Left lung (tissue), 14 donors: ENCODE measurements at places on chromosomes 16 and 17. TPM values are rescaled to one million over a fixed set of nuclear protein-coding genes. Genes with fewer than 3 reads are reported as not detected.

Gene APOH
- total RNA-seq: 2.7 TPM

DNA sequence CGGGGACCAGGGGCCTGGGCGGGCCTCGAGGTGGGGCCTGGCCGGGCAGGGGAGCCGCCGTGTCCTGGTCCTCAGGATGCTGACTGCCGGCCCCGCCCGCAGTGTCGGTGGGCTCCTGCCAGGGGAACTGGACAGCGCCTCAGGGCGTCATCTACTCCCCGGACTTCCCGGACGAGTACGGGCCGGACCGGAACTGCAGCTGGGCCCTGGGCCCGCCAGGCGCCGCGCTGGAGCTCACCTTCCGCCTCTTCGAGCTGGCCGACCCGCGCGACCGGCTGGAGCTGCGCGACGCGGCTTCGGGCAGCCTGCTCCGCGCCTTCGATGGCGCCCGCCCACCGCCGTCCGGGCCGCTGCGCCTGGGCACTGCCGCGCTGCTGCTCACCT lies 2.3 kb upstream of the PAQR4 start:
- H3K27ac ChIP-seq: no peak overlapping the region
- H3K27me3 ChIP-seq: peaks cover 70% of the 10 kb centered on the region
- peaks cover 21% of the 10 kb centered on the region for H3K4me1 ChIP-seq
- no peaks in the 10 kb centered on the region for H3K36me3 ChIP-seq

- DNase-seq: no peak
- no peak overlapping the region for H3K27ac ChIP-seq
- no peak overlapping the region for H3K4me3 ChIP-seq
- H3K36me3 ChIP-seq: no peaks in the 10 kb centered on the region
Measured at GRCh38 chr16:17331991-17332390, 138.8 kb downstream of the XYLT1 start.

- no peaks in the 10 kb centered on the region for H3K4me1 ChIP-seq
- no peak overlapping the region for H3K27ac ChIP-seq
- no peaks in the 10 kb centered on the region for H3K36me3 ChIP-seq
- no peaks in the 10 kb centered on the region for H3K27me3 ChIP-seq
- H3K4me3 ChIP-seq: no peak overlapping the region
Measured at GRCh38 chr17:9290226-9290613, 268.9 kb downstream of the NTN1 start.

DNA sequence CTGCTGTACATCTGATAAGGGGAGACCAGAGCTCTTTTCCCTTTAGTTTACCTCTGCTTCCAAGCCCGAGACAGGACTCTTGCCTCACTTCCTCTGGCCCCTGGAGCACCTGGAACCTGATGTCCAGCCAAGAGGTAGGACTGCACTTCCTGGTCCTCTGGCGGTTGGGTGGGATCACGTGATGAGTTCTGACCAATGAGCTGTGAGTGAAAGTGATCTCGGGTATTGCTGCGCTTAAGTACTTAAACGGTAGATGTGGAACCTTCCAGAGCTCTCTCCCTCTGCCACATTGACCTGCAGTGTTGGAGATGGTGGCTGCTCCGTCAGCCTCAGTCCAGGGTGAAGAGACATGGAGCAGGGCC lies 67.0 kb downstream of the SMPD3 start:
- DNase-seq: no peak
- no peak overlapping the region for H3K27ac ChIP-seq
- H3K36me3 ChIP-seq: no peaks in the 10 kb centered on the region
- H3K4me1 ChIP-seq: no peaks in the 10 kb centered on the region
- H3K4me3 ChIP-seq: no peak overlapping the region
- no peaks in the 10 kb centered on the region for H3K27me3 ChIP-seq

DNA sequence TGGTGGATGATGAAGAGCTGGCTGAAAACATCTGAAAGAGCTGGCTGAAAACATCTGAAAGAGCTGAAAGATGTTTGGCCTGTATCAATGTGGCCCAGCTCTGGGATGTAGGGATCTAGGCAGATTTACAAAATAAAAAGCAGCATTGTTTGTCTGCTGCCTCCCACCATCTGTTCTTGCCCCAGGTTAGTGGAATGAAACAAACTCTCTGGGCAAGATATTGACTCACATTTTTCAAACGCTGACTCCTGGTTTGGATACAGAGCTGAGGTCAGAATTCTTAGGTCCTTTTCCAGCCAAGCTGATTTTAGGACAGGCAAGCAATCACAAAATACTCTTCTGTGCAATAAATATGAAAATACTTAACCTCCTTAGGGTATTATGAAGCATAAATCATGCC lies 139.0 kb downstream of the STX8 start:
- no peak overlapping the region for H3K27ac ChIP-seq
- H3K27me3 ChIP-seq: no peaks in the 10 kb centered on the region
- no peaks in the 10 kb centered on the region for H3K36me3 ChIP-seq
- no peaks in the 10 kb centered on the region for H3K4me1 ChIP-seq
- H3K4me3 ChIP-seq: no peak overlapping the region
- no peak for DNase-seq

GRCh38 chr17:1630662-1631061 lies 2.0 kb upstream of the SLC43A2 start:
- H3K4me1 ChIP-seq: peaks cover 19% of the 10 kb centered on the region
- no peaks in the 10 kb centered on the region for H3K27me3 ChIP-seq
- peaks cover 18% of the 10 kb centered on the region for H3K36me3 ChIP-seq
- peak overlapping the region; percentile 95 for H3K27ac ChIP-seq

GRCh38 chr16:72216767-72217166 lies 44.8 kb upstream of the PMFBP1 start:
- H3K27me3 ChIP-seq: no peaks in the 10 kb centered on the region
- H3K4me3 ChIP-seq: no peak overlapping the region
- no peak overlapping the region for H3K27ac ChIP-seq
- no peaks in the 10 kb centered on the region for H3K4me1 ChIP-seq
